A549 treated with GW870086 at 1 μM for 4 hours (cell line): ENCODE measurements at places on chromosomes 16 and 17. TPM values are rescaled to one million over a fixed set of nuclear protein-coding genes. Genes with fewer than 3 reads are reported as not detected.

TPSD1 gene
- total RNA-seq = 0.15 TPM in 1 of 5 replicates, not detected in the others

CLDN9 gene
- 0.23 to 0.48 TPM (median 0.29 TPM) in 5 replicates for total RNA-seq

ARL5C gene
- 0.06 TPM in 1 of 5 replicates, not detected in the others for total RNA-seq

TBC1D3G gene
- total RNA-seq = not detected in 5 replicates

TMEM92 gene
- 18.0 to 31.0 TPM (median 24.0 TPM) in 5 replicates for total RNA-seq

BOLA2 gene
- 6.6 to 31.3 TPM (median 28.9 TPM) in 5 replicates for total RNA-seq

KRTAP3-2 gene
- total RNA-seq = 0.28 to 0.34 TPM (median 0.31 TPM) in 3 of 5 replicates, not detected in the others

TLCD1 gene
- 28.8 to 45.3 TPM (median 43.0 TPM) in 5 replicates for total RNA-seq

KRT16 gene
- 0.64 to 1.8 TPM (median 1.3 TPM) in 5 replicates for total RNA-seq

CCDC154 gene
- total RNA-seq = 0.05 to 0.47 TPM (median 0.26 TPM) in 4 of 5 replicates, not detected in the other

CAPN15 gene
- 44.2 to 76.6 TPM (median 71.4 TPM) in 5 replicates for total RNA-seq

ACSM3 gene
- 3.1 to 4.5 TPM (median 3.5 TPM) in 5 replicates for total RNA-seq

LRRC36 gene
- total RNA-seq = 0.21 to 0.35 TPM (median 0.21 TPM) in 3 of 5 replicates, not detected in the others

ZMYND15 gene
- 0.16 to 0.74 TPM (median 0.28 TPM) in 5 replicates for total RNA-seq
